Stimulated activated CD8-positive, alpha-beta memory T cell treated with anti-CD3 and anti-CD28 coated beads, Interleukin-12 subunit alpha, Interleukin-12 subunit beta, amount 100 ng/mL, for 1 hour (primary cell): ENCODE measurements at places on chromosomes 3 and 15.

DNA sequence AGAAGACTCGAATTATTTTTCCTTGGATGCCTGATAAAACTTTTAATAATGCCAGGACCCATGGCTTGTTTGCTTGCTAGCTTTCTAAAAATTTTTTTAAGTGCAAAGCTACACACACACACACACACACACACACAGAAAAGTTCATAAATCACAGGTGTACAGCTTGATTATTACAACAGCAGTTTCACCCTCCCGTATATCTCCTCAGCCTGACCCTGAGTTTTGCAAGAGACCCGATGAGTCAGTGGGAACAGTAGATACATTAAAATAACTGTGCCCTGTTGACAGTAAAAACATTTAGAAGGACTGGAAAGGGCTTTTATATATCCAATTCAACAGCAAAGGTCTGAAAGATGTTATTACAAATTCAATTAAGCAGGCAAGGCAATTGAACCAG lies 46.7 kb downstream of the EMC4 start:
- DNase-seq = no peak

DNA sequence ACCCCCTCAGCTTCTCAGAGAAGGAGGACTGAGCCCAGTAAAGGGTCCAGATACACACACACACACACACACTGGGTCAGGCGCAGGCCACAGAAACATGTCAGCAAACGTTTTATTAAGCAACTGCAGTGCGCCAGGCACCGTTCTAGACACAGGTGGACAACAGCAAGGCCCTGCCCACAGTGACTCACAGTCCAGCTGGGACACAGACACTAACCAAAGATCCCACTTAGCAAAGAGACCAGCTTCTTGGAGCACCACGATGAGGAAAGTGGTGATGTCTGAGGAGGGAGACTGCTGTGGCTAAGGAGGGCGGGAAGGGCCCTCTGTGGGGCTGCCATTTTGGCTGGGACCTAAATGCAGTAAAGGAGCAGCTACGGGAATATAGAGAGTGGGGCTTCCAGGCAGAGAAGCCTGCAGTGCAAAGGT lies 2.8 kb upstream of the VILL start:
- no peak for DNase-seq

DNA sequence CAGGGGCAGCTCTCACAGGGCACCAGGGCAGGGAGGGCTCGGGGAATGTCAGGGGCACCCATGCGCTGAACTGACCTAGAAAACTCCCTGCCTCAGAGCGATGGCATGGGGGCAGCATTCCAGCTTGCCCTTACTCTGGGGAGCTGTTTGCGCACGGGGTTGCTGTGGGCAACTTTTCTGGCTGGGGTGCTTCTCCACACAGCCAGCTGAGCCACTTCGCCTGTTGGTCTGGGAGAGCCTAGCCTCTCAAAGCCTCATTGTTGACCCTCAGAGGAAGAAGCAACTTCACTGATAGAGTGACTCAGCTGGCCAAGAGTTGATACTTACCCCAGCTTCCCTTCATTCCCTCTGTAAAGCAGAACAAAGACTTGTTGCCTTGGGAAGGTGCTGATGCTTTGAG lies 42.6 kb upstream of the MRPS22 start:
- no peak for DNase-seq

DNA sequence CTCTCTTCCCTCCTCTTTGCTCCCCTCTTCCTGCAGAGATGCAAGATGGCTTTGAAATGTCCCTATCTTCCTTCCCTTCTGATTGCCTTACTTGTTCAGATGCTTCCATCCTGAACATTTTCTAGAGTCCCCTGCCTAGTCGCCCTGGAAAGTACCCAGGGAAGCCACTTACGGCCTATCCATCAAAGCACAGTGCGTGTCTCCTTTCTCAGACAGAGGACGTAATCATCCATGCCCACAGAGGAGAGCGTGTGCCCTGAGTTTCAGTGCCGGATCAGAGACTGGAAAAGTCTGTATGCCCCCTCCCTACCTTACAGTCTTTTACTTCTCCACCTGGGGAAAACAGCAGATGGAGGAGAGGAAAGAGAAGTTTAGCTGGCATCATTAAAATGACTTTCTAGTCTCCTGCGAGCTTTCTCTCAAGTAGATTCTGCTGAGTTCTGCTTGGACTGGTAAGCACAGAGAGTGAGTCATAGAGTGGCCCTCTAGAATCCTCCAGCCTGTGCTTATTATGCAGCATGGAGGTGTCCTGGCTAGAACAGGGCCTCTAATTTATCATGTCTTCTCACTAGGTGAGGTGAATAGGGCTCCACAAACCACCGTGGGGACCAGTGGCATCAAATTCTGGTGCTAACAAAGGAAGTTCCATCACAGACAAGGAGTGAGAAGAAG lies 114.6 kb downstream of the SLCO3A1 start:
- DNase-seq = no peak

DNA sequence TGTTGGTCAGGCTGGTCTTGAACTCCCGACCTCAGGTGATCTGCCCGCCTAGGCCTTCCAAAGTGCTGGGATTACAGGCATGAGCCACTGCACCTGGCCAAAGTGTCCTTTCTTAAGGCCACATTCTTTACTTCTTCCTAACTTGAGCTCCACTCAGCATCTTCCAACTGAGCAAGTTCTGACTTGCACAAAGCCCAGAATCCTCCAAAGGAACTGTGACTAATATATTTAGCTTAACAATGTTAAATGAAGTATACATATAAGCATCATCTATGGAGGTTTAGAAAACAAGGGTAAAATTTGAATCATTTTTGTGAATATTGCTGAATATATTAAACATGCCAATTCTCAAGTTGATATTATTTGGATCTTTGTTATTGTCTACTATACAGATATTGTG lies 93.7 kb downstream of the SHQ1 start:
- no peak for DNase-seq

DNA sequence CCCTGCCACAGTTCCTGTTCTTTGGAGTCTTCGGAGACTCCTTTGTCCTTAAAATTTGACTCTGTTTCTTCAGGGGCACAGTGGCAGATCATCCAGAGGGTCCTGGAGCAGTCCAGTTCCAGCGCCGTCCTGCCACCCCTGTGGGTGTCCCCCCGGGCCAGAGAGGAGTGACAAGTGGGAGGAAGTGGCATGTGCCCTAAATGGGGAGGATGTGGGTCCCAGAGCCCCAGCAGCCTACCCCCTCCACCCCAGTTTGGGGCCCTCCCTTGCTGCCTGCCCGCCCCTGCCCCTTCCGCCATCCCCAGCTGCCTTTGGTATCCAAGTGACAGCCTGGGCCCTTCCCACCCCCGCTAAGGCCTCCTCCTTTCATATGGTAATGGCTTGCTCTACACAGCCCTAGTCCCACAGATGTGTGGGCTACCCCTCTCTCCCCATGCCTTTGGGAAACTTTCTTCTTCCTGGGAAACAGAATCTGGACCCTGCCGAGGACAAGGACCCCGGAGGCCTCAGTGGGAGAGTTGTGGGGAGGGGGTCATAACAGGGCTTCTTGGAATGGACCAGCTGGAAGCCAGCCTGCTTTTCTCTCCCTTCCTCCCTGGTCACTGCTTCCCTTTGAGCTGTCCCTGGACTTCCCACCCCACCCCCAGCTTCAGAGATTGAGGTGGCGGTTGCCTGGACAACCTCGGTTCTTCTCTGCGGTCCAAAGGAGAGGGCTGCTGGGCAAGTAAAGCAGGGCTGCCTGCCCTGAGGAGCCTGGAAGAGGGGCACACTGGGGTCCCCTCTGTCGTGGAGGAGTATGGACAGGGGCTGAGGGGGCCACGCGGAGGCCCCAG lies 43.2 kb downstream of the KLHL25 start:
- DNase-seq = no peak

- DNase-seq = no peak
These were observed 684 bp downstream of the SLTM start for GRCh38 chr15:58932710-58933280.

GRCh38 chr3:51530485-51530884 lies 8.0 kb upstream of the RAD54L2 start:
- DNase-seq = no peak

GRCh38 chr3:61901496-61901895 lies 340.1 kb downstream of the PTPRG start:
- DNase-seq = no peak

GRCh38 chr3:55373423-55373822 lies 113.7 kb downstream of the WNT5A start:
- DNase-seq = no peak

DNA sequence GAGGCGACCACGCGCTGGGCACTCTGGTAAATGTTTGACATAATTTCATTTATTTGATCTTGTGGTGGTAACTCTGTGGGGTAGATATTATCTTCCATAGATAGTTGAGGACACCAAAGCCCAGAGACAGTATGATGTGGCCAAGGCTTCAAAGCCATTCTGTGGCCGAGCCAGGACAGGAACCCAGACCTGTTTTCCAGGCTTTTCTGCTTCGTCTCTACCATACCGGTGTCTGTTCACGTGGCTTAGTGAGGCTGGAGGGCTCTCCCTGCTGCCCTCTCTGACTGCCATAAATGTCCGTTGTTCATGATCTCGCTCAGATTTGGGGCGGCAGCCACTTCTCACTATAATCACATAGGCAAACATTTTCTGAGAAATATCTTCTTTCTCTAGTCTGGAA lies 134.7 kb downstream of the PEX5L start:
- DNase-seq = no peak

- no peak for DNase-seq
These were observed 745.9 kb downstream of the ZBBX start for GRCh38 chr3:166634091-166634746.

GRCh38 chr15:25171111-25171811 lies 216.5 kb downstream of the SNRPN start:
- no peak for DNase-seq

DNA sequence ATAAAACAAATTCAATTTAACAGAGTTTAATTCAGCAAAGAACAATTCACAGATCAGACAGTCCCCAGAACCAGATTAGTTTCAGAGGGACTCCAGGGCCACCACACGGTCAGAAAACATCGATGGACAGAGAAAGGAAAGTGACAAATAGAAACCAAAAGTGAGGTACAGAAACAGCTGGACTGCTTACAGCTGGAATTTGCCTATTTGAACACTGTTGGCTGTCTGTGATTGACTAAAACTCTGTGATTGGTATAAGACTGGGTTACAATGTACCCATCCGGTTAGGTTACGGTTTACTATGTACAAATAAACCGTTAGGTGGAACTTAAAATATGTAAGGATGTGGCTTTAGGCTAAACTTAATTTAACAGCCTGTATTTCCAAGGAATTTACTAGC lies 30.3 kb downstream of the MOBP start:
- no peak for DNase-seq

- no peak for DNase-seq
These were observed 45.4 kb downstream of the FGF7 start for GRCh38 chr15:49468481-49468839.
